Activated T-helper 17 cell treated with anti-CD3 and anti-CD28 coated beads, Interleukin-2, amount 50 U/mL, for 72 hours (primary cell): ENCODE measurements at places on chromosomes 3 and 15.

DNA sequence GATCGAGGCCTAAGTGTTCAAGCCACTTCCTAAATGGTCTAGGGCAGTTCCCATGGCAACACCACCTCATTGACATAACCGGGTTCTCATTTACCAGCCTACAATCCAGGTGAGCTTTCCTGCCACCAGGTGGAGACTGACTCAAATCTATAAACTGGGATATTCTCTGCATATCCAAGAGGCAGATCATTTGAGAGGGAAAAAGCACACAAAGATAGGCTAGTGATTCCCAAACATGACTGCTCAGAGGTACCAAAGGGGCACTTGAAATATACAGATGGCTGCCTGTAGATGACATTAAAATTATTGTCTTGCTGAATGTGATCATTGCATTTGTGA lies 141.3 kb upstream of the PROK2 start:
- H3K4me1 ChIP-seq = no peaks in the 10 kb centered on the region
- peaks cover 20% of the 10 kb centered on the region for H3K27me3 ChIP-seq
- H3K27ac ChIP-seq = no peak overlapping the region
- no peaks in the 10 kb centered on the region for H3K36me3 ChIP-seq
- ATAC-seq = peak; percentile 31

DNA sequence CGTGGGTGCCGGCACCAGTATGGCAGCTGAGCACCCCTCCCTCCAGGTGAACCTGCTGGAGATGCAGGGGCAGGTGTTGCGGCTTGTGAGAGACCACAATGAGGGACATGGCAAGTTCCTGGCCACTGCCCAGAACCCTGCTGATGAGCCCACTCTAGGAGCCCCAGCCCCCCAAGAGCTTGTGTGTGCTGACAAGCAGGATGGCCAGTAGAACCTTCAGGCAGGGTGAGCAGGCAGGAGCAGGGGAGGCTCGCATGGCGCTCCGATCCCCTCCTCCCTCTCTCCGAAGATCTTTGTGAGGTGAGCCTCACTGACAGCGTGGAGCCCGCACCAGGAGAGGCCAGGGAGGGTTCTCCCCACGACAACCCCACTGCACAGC lies 29.8 kb downstream of the NGRN start:
- H3K27ac ChIP-seq = no peak overlapping the region
- ATAC-seq = no peak

DNA sequence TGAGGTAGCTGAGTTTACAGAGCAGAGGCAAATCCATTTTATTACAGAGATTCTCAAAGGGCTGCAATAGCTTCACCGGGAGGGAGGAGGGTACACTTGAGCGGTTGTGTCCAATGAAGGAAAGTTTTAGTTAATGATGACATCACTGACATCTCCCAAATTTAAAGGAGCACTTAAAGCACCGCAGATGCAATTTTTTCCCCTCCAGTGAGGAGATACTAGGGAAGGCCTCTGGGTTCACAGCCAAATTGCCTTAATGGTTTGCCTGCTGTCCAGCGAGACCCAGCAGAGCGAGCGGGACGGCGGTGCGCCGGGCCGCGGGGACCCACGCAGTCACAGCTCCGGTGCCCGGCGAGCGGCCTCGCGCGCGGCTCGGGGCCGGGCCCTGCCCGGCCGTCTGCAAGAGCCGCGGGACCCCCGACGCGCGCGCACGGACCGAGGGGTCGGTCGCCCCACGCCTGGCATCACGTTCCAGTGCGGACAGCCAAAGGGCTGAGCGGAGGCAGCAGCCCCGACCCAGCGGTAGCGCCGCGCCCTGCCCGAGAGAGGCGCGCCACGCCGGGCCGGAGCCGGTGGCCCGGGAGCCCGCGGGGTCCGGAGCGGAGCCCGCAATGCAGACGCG lies 160.5 kb upstream of the CHRNA7 start:
- ATAC-seq = peak; percentile 1
- peaks cover under 1% of the 10 kb centered on the region for H3K27me3 ChIP-seq

DNA sequence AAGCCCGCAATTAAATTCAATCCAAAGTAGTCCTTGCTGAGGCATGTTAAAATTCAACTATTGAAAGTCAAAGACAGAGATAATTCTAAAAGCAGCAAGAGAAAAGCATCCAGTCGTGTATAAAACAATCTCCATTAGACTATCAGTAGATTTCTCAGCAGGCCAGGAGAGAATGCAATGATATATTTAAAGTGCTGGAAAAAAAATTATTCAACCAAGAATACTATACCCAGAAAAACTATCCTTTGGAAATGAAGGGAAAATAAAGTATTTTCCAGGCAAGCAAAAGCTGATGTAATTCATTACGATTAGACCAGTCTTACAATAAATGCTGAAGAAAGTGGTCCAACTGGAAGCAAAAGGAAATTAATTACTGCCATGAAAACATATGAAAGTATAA lies 113.5 kb downstream of the TRIM42 start:
- no peaks in the 10 kb centered on the region for H3K36me3 ChIP-seq
- ATAC-seq = no peak
- no peak overlapping the region for H3K4me3 ChIP-seq
- peaks cover 9% of the 10 kb centered on the region for H3K27me3 ChIP-seq
- H3K4me1 ChIP-seq = no peaks in the 10 kb centered on the region
- no peak overlapping the region for H3K27ac ChIP-seq

DNA sequence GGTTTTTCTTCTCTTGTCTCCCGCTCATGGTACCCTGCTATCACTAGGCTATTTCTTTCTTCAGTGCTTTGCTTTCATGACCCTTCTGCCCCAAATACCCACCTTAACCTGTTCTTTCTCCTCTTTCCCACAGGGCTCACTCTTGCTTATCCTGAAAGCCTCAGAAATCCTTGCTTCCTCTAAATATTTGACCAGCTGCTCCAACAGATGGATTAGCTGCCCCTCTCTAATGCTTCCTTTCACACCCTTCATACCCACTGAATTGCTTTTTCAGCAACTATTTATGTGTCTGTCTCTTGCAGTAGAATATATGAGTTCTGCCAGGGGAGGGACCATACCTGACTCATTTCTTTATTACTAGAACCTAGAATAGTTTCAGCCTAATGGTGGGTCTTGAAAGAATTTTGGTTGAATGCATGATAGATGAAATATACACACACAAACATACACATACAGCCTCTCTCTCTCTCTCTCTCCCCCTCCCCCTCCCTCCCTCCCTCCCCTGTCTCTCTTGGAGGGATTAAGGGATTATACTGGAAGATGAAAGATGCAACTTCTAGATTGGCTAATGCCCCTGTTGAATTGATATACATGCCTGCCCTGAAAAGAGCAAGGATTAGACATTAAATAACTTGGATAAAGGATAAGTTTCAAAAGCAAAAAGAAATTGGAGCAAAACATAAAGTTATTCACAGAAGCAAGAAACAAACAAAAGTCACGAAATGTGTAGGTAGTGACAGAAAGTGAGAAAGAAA lies 95.0 kb upstream of the GADL1 start:
- no peaks in the 10 kb centered on the region for H3K36me3 ChIP-seq
- no peaks in the 10 kb centered on the region for H3K4me1 ChIP-seq
- no peak overlapping the region for H3K4me3 ChIP-seq
- H3K27ac ChIP-seq = no peak overlapping the region

DNA sequence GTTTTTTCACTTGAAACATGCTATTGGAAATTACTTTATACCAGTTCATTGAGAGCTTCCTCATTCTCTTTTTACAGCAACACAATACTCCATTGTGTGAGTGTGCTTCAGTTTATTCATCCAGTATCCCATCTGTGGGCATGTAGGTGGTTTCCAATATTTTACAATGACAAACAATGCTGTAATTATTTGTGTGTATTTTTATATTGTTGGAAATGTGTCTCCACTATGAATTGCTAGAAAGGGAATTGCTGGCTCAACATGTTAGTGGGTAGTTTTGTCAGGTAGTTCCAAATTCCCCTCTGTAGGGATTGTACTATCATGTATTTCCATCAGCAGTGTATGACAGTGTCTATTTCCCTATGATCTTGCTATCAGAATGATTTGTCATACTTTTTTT lies 65.8 kb upstream of the MAGI1 start:
- no peak overlapping the region for H3K4me3 ChIP-seq
- H3K27me3 ChIP-seq = peaks cover 5% of the 10 kb centered on the region
- no peak for ATAC-seq

DNA sequence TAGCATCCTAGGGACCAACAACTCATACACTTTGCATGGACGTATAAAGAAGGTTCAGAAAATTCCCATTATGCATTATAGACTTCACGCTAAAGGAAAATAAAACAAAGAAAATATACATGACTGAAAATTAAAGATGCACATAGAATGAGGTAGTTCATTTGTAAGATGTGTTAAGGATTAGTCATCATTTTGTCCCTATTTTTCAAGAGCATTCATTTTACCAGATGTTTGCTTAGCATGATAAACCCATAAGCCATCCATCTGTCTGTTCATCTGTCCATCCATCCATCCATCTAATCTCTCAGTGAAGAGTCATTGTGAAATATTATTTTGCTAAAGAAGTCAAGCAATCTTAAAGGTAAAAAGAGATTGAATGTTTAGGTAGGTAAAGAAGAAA lies 80.3 kb downstream of the TFG start:
- H3K4me1 ChIP-seq = no peaks in the 10 kb centered on the region
- no peaks in the 10 kb centered on the region for H3K36me3 ChIP-seq
- no peak overlapping the region for H3K27ac ChIP-seq
- no peaks in the 10 kb centered on the region for H3K27me3 ChIP-seq
- H3K4me3 ChIP-seq = no peak overlapping the region

GRCh38 chr3:147385059-147386012 lies 21.0 kb downstream of the ZIC4 start:
- H3K27me3 ChIP-seq = peaks cover 80% of the 10 kb centered on the region
- H3K4me3 ChIP-seq = no peak overlapping the region
- no peaks in the 10 kb centered on the region for H3K36me3 ChIP-seq
- no peaks in the 10 kb centered on the region for H3K4me1 ChIP-seq
- ATAC-seq = no peak
- H3K27ac ChIP-seq = no peak overlapping the region

- no peaks in the 10 kb centered on the region for H3K27me3 ChIP-seq
- H3K27ac ChIP-seq = peak overlapping the region; percentile 84
- no peak for ATAC-seq
- peaks cover 96% of the 10 kb centered on the region for H3K36me3 ChIP-seq
- H3K4me1 ChIP-seq = peaks cover 4% of the 10 kb centered on the region
Observed at GRCh38 chr3:14453876-14454638, 51.7 kb downstream of the SLC6A6 start.

GRCh38 chr15:59993950-59994401 lies 10.1 kb upstream of the FOXB1 start:
- H3K27me3 ChIP-seq = peaks cover 60% of the 10 kb centered on the region
- ATAC-seq = no peak
- peaks cover 6% of the 10 kb centered on the region for H3K36me3 ChIP-seq
- H3K4me1 ChIP-seq = peaks cover 5% of the 10 kb centered on the region
- H3K4me3 ChIP-seq = peak overlapping the region; percentile 17

DNA sequence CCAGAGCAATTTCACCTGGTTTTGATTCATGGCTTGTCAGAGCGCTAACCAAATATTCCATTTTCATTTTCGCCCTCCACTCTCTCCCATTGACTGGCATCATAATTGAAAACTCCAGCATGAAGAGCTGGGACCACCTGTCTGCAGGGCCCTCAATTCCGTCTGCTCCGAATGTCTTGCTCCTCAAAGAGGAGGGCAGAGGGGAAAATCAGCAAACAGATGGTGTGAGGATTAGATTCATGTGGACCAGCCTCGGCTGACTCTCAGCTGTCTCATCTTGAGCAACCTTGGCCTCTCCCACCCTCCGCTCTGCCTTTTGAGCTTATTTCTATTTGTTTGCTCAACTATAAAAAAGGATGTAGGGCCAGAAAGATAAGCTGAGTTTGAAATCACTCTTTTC lies 512.2 kb upstream of the PPP2R3A start:
- H3K4me1 ChIP-seq = no peaks in the 10 kb centered on the region
- H3K4me3 ChIP-seq = no peak overlapping the region
- no peaks in the 10 kb centered on the region for H3K27me3 ChIP-seq

GRCh38 chr3:17322106-17322793 lies 420.2 kb downstream of the TBC1D5 start:
- peak overlapping the region; percentile 42 for H3K4me3 ChIP-seq
- peak; percentile 52 for ATAC-seq
- no peaks in the 10 kb centered on the region for H3K36me3 ChIP-seq
- H3K27me3 ChIP-seq = no peaks in the 10 kb centered on the region
- H3K4me1 ChIP-seq = peaks cover 17% of the 10 kb centered on the region

DNA sequence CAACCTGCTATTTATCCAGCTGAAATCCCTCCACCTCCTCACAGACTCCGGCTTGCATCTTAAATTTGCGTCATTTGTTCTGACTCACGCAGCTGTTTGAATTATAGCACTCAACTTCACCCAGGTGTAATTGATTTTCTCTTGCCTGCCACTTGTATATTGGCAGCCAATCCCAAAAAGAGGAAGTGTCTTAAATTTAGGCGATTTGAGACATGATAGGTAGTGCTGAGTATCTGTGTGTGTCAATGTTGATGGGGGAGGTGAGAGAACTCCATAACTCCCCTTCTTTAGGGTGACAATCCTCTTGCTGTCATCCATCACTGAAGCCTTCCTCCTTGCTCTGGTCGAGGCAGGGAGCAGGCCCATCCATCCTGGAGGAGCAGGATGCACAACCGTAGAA lies 77.2 kb upstream of the TPRG1 start:
- no peaks in the 10 kb centered on the region for H3K36me3 ChIP-seq
- peaks cover 8% of the 10 kb centered on the region for H3K27me3 ChIP-seq
- no peak for ATAC-seq
- no peaks in the 10 kb centered on the region for H3K4me1 ChIP-seq
- H3K4me3 ChIP-seq = no peak overlapping the region
- H3K27ac ChIP-seq = no peak overlapping the region

- no peak overlapping the region for H3K27ac ChIP-seq
- H3K4me1 ChIP-seq = no peaks in the 10 kb centered on the region
- no peak overlapping the region for H3K4me3 ChIP-seq
- H3K27me3 ChIP-seq = peaks cover 7% of the 10 kb centered on the region
Observed at GRCh38 chr3:140146668-140147067, 211.7 kb downstream of the CLSTN2 start.

DNA sequence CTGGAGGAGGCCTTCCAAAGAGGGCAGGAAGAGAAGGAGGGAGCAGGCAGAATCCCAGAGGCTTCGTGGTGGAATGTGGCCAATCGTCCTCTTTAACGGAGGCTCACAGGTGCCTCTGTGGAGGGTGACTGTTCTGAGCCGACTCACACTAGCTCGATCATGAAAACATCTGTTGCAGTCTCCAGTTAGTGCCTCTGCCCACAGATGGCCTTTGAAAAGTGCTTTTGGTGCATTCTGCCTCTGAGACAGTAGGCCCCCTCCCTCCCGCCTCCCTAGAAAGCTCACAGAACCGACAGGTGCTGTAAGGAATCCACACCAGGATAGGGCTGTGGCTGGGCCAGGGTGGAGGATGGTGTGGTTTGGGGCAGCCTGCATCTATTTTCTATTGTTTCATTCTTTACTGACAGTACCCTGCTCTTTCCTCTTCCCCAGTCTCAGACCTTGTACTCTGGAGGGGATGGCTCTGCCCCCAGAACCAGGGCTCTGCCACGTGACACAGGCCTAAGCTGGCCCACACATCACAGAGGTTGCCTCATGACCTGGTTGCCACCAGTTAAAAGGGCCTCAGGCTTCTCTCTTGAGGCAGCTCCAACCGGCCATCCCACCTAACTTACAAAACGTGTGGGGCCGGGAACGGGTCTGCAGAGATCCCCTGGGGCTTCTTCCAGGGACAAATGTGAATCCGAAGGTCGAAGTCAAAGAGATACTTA lies 27.2 kb upstream of the PIGZ start:
- no peak overlapping the region for H3K4me3 ChIP-seq
- H3K27ac ChIP-seq = no peak overlapping the region
- no peak for ATAC-seq

GRCh38 chr3:9399746-9400145 lies 2.3 kb downstream of the SETD5 start:
- no peak for ATAC-seq
- peaks cover 35% of the 10 kb centered on the region for H3K4me1 ChIP-seq
- no peaks in the 10 kb centered on the region for H3K27me3 ChIP-seq
- peaks cover 64% of the 10 kb centered on the region for H3K36me3 ChIP-seq
